ENCODE measurements at places on chromosomes 7 and 10.

DNA sequence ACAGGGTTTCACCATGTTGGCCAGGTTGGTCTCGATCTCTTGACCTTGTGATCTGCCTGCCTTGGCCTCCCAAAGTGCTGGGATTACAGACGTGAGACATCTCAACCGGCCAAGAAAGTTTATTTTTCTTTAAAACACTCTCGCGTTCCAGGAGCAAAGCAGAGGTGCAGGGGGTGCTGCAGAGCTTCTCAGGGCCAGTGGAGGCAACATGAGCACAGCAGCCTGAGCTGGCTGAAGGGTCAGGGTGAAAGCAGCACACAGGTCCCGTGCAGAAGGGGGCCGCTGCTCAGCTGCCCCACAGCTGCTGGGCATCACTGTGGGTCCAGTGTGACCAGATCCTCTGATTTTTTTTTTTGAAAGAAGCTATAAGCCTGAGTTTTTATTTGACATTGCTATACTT lies 46.1 kb downstream of the EPHB4 start:
- no peak for DNase-seq

- no peak for DNase-seq
Observed at GRCh38 chr7:81682873-81683272, 87.0 kb downstream of the HGF start.

DNA sequence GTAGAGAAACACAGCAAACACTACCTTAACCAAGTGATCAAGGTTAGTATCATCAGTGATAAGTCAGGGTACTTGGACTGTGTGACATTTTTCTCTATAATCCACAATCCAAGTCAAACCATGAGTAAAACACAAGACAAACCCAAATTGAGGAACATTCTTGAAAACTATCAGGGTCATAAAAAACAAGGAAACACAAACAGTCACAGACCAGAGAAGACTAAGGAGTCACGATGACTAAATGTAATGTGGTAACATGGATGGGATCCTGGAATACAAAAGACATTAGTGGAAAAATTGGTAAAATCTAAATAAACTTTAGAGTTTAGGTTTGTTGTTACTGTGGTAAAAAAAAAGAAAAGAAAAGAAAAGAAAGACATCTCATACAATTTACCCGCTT lies 103.8 kb downstream of the ARMH3 start:
- no peak for DNase-seq

- peak; percentile 17 for DNase-seq
Observed at GRCh38 chr10:117860823-117861222, 185.9 kb downstream of the RAB11FIP2 start.

DNA sequence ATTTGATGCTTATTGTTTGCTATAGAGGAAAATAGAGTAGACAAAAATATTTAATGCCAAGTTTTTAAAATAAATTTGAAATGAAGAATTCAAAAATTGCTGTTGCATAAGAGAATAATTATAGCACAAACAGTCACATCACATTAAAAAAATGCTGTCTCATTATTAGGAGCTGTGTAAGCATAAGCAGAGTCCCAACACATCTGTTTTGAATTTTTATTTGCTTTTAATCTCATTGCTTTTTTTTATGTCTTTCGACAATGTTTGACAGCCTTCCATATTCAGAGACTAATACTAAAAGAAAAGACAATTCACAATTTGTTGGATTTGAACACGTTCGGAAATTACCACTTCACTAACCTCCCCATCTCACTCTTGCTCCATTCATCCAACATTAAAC lies 143.5 kb downstream of the TFPI2 start:
- no peak for DNase-seq

- DNase-seq = no peak
Observed at GRCh38 chr7:1341361-1342089, 108.9 kb downstream of the UNCX start.

- no peak for DNase-seq
Observed at GRCh38 chr10:13716081-13717071, 129.6 kb downstream of the PRPF18 start.

GRCh38 chr7:121436688-121437087 lies 40.6 kb upstream of the FAM3C start:
- DNase-seq = no peak

- DNase-seq = no peak
Observed at GRCh38 chr10:17444388-17444714, 10.0 kb downstream of the ST8SIA6 start.

- DNase-seq = no peak
Observed at GRCh38 chr7:29864656-29865055, 58.3 kb downstream of the WIPF3 start.

GRCh38 chr7:92158660-92159575 lies 20.0 kb downstream of the LRRD1 start:
- peak; percentile 13 for DNase-seq

- DNase-seq = no peak
Observed at GRCh38 chr7:120979765-120980499, 8.6 kb upstream of the CPED1 start.

GRCh38 chr7:27145914-27146412 lies 1.6 kb downstream of the HOXA6 start:
- no peak for DNase-seq

- peak; percentile 81 for DNase-seq
Observed at GRCh38 chr10:22631646-22632278, 82.6 kb downstream of the PIP4K2A start.

GRCh38 chr7:46681865-46682503 lies 760.9 kb upstream of the IGFBP3 start:
- no peak for DNase-seq

DNA sequence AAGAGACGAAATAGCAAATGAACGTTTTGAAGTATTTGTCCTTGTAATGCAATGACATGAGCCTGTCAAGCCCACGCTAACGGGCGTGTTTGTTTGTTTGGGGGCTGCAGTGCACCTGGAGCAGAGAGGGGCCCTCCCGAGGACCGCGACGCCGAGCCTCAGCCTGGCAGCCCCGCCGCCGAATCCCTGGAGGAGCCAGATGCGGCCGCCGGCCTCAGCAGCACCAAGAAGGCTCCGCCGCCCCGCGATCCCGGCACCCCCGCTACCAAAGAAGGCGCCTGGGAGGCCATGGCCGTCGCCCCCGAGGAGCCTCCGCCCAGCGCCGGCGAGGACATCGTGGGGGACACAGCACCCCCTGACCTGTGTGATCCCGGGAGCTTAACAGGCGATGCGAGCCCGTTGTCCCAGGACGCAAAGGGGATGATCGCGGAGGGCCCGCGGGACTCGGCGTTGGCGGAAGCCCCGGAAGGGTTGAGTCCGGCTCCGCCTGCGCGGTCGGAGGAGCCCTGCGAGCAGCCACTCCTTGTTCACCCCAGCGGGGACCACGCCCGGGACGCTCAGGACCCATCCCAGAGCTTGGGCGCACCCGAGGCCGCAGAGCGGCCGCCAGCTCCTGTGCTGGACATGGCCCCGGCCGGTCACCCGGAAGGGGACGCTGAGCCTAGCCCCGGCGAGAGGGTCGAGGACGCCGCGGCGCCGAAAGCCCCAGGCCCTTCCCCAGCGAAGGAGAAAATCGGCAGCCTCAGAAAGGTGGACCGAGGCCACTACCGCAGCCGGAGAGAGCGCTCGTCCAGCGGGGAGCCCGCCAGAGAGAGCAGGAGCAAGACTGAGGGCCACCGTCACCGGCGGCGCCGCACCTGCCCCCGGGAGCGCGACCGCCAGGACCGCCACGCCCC lies 118.5 kb downstream of the CYTH3 start:
- DNase-seq = no peak

DNA sequence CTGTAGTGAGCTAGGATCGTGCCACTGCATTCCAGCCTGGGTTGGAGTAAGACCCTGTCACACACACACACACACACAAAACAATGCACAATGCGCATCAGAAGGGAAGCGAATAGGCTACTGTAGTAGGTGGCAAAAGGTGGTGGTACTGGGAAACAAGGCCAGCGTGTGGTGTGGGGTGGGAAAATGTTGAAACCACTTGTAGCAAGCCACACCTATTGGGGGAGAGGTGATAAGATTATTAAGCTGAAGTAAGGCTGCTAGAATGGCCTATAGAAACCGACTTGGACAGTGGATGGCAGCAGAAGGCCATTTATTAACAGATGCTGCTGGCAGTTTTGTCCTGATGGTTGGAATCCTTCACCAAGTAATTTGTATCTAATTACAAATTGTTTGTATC lies 7.2 kb upstream of the CHCHD1 start:
- peak; percentile 28 for DNase-seq

DNA sequence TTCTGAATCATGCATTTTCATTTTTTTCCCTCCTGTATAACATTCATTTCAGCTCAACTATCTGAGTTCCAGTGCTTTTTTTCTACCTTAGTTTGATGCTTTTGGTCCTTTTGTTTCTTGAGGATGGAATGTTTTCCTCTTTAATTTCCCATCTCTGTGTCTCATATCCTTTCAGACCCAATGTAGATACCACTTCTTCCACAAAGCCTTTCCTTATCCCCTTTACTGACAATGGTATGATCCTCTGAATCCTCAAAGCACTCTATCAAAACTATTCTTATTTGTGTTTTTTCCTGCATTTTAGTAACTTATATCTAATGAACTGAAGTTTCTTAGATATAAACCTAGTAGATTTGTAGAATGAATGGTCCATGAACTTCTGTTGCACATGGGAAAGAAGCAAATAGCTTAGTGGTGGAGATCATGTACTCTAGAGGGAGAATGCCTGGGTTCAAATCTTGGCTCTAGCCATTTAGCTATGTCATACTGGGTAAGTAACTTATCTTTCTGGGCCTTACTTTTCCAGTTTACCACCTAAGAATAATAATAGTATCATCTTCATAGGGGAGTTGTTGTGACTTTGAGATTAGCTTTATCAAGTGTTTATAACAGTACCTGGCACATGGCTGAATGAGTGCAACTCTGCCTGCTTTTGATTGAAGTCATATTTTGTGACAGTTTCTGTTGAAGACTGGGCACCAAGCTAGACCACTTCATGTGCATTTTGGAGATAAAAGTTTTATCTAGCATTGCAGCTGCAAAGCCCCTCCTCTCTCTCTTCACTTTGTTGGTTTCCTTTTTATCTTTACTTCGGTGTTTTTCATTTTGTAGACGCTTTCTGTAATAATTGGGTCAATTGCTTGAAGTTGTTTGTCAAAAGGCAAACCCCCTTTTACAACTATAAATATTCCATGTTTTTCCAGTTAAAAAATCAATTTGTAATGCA lies 18.5 kb downstream of the STAM start:
- no peak for DNase-seq

- peak; percentile 34 for DNase-seq
Observed at GRCh38 chr7:28729281-28729680, 228.8 kb downstream of the TRIL start.

DNA sequence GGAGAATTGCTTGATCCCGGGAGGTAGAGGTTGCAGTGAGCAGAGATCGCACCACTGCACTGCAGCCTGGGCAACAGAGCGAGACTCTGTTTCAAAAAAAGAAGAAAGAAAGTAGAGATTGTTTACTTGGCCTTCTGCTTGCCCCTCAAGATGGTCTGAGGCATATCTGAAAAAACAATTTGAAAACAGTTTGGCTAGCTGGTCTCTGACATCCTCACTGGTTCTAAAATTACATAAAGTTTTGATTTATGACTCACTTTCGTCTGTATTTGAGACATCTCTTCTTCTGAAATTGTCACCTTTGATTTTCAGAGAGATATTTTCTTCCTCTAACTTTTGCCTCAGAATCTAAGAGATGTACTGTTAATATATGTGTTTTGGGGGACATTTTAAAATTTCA lies 49.6 kb upstream of the HELLS start:
- no peak for DNase-seq

- DNase-seq = peak; percentile 57
Observed at GRCh38 chr7:93245525-93246432, 13.6 kb downstream of the VPS50 start.

- DNase-seq = no peak
Observed at GRCh38 chr7:123871998-123872867, 27.3 kb downstream of the HYAL4 start.

- DNase-seq = peak; percentile 89
Observed at GRCh38 chr7:147509541-147510200, 1080.9 kb upstream of the C7orf33 start.

- peak; percentile 74 for DNase-seq
Observed at GRCh38 chr10:70363971-70364771, 18.3 kb downstream of the LRRC20 start.

- no peak for DNase-seq
Observed at GRCh38 chr7:95632609-95633008, 36.3 kb upstream of the PDK4 start.

GRCh38 chr7:126445991-126446390 lies 806.8 kb downstream of the GRM8 start:
- DNase-seq = no peak

DNA sequence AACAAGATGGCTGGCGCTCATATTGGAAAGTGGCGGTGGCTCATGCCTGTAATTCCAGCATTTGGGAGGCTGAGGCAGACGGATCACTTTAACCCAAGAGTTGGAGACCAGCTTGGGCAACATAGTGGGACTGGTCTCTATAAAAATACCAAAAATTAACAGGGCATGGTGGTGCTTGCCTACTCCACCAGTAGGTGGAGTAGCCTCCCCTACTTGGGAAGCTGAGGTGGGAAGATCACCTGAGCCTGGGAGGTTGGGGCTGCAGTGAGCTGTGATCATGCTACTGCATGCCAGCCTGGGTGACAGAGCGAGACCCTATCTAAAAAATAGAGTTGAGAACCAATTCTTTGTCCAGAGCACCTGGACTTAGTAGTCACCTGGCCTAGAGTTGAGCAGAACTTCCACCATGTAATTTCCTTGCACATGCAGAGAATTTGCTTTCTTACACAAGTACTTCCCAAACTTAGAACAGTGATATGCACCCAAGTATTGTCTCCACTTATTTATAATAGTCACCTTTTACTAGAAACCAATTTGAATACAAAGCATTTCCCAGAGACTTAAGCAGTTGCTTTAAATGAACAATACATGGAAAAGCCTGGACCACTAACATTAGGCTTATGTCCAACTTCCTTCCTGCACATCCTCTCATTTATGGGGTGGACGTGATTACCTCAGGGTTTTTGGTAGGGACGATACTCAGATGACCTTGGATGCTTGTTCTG lies 15.9 kb downstream of the LAMB4 start:
- DNase-seq = no peak

DNA sequence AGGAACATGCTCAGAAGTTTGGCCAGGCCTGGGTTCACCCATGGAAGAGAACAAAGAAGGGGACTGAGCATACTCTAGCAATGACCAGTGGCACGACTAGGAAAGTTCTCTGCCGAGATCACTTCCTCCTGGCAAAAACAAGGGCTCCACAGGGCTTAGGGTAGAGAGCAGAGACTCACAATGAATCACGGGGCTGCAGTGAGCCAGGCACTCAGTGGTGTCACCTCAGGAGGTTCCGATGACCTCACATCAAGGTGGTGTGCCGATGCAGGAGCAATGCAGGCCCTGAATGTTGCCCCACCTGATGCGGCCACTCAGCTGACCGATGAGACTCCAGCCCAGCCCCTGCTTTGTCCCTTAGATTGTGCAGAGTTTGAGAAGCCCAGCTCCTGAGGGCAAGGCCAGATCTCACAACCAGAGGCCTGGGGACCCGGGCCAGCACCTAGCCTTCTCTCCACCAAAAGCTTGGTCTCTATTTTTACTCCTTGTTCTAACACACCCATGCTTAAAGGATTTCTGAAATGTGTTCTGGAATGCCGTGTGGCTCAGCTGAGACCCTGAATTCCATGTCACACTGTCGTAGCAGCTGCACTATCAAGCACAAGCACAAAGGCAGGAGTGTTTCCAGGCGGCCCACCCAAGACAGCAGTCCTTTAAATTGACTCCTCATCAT lies 60.9 kb downstream of the COBL start:
- DNase-seq = no peak

Measured in RCC 7860 (cell line).